ENCODE measurements at places on chromosomes 7 and 10. TPM values are rescaled to one million over a fixed set of nuclear protein-coding genes. Genes with fewer than 3 reads are reported as not detected.

Gene MEIG1
- not detected for total RNA-seq

Gene LIPK
- total RNA-seq, result not detected

GRCh38 chr10:4532976-4533375, 293.0 kb upstream of the AKR1E2 start:
- no peak for DNase-seq

DNA sequence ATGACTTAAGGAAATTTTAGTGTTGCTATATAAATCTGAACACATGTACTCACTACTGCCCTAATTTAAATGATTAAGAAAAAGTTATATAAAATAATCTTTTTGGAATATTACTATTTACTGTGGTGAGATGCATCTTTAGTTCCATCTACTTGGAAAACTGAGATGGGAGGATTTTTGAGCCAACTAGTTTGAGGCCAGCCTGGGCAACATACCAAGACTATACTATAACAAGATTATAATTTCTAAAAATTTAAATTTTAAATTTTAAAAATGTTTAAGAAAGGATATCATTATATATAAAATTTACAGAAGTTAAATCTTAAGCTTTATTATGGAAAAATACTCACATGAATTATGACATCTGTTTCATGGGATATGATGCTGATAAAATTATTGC, 530.8 kb upstream of the IGFBP3 start:
- DNase-seq, result no peak

- DNase-seq, result no peak
Observed at GRCh38 chr10:122252805-122253204, 18.3 kb upstream of the BTBD16 start.

- no peak for DNase-seq
Observed at GRCh38 chr10:121886997-121887622, 40.7 kb downstream of the ATE1 start.

Gene ASB15
- total RNA-seq, result not detected

DNA sequence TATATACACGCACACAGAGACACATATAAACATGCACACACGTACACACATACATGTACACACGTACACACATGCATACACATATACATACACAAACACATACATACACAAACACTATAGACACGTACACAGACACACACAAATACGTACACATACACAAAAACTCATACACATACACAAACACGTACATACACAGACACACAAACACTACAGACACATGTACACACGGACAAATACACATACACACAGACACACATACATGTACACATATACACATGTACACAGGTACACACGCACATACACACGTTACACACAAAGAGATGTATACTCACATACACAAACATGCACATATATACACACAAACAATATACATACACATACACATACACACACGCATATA, 35.2 kb upstream of the GTF2IRD1 start:
- DNase-seq, result no peak

DNA sequence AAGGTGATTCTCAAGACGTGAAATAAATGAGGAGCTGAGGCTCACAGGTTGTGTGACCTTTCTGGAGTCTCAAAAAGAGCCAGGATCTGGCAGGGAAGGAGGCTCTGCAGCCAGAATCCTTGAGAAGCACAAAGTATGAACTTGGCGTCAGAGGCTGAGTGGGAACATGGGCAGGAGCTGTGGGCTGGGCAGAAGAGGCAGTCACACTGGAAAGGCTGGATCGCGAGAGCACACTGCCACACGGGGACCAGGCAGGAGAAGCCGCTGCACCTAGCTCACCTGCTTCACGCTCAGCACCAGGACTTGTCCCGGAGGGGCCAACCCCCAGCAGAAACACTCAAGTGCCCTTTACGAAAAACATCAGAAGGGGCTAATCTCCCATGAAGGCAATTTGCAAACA, 535.0 kb downstream of the TNS3 start:
- DNase-seq, result no peak

DNA sequence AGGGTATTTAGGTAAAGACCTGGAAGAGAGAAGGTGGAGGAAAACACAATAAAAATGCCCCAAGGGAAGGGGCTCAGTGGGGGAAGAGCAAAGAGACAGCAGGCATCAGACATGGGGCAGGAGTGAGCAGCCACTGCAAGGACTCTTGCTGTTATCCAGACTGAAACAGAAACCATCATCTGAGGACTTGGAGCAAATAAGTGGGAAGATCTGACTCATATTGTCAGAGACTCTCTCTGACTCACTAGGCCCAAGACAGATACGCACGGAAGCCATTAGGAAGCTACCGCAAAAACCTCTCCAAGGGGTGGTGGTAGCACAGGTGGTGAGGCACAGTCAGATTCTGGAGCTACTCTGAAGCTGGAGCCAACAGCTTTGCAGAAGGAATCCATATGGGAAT, 110.7 kb downstream of the RNF32 start:
- DNase-seq, result no peak

DNA sequence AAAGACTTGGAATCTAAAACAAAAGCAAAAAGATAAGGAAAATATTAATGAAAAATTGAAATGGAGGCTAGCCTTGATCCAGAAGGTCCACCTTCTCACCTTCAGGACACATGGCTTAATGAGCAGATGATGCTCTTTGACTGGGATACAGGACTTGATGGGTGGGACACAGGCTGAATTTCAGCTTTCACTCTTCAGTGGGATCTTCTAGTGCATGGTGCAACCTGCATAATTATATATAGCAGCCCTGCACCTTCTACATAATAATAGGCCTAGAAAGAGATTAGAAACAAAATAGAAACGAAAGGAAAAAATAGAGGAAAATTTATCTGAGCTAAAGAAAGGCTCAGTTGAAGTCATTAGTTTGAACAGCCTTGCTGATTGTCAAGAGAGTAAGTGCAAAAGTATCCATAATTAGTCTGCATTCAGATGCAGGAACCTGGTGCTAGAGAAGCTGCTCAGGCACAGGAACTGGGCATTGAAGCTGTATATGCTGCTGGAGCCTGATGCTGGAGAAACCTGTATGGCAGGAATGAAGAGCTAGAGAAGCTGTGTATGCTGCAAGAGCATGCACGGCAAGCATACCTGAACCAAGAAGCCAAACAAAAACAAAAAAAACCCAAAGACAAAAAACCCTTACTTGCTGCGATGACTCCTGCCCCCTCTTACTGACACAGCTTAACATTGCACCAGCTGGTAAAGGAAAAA, 19.4 kb downstream of the MKLN1 start:
- DNase-seq, result no peak

GRCh38 chr7:41261080-41261479, 441.8 kb downstream of the INHBA start:
- DNase-seq, result no peak

Gene NYAP1
- 3.2 TPM for total RNA-seq

DNA sequence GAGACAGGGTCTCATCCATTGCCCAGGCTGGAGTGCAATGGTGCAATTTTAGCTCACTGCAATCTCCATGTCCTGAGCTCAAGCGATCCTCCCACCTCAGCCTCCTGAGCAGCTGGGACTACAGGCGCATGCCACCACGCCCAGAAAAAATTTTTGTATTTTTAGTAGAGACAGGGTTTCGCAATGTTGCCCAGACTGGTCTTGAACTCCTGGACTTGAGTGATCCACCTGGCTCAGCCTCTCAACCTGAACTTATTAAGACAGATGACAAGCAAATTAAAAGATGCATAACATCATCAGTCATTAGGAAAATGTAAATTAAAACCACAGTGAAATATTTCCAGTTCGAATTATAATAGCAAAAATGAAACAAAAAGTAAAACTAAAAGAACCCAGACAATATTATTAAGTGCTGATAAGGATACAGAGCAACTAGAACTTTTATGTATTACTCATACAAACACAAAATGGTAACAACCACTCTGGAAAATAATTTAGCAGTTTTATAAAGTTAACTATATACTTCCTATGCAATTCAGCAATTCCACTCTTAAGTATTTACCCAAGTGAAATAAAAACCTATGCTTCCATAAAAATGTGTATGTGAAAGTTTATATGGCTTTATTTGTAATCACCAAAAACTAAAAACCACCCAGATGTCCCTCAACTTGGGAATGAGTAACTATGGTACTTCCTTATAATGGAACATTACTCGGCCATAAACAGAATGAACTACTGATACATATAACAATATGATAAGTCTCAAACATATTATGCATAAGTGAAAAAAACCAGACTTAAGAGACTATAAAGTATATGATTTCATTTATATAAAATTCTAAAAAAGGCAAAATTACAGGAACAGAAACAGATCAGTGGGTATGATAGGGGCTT, 15.3 kb downstream of the ZFAND4 start:
- no peak for DNase-seq

DNA sequence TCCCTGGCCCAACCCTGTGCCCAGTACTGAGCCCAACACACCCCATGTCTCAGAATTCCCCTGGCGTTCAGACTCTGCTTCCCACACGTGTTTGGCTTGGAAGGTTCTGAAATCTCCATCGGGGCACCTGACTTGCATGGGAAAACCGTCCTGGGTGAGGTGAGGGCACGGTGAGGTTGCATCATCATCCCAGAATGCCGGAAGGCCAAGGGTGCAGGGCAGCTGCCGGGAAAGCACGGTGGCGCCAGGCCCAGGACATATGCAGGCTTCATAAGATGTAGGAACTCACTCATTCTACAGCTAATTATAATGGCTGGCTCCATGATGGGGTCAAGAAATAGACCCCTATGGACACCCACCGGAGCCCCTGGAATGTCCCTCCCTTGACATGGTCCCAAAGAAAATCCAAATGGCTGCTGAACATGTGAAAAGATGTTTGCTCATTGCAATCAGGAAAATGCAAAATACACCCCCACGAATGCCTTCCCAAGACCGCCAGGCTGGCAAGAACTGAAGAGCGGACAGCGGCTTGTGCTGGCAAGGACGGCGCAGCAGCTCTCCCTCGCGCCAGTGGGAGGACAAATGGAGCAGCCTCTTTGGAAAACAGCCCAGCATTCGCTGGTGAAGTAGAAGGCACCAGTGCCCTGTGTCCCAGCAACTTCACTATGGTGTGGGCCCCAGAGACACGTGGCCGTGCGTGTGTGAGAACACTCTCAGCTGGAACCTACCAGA, 2.3 kb downstream of the KNDC1 start:
- DNase-seq, result no peak

Gene DBNL
- 93.9 TPM for total RNA-seq

- DNase-seq, result no peak
Observed at GRCh38 chr10:117987244-117987909, 59.4 kb downstream of the RAB11FIP2 start.

Gene KRIT1
- 51.5 TPM for total RNA-seq

DNA sequence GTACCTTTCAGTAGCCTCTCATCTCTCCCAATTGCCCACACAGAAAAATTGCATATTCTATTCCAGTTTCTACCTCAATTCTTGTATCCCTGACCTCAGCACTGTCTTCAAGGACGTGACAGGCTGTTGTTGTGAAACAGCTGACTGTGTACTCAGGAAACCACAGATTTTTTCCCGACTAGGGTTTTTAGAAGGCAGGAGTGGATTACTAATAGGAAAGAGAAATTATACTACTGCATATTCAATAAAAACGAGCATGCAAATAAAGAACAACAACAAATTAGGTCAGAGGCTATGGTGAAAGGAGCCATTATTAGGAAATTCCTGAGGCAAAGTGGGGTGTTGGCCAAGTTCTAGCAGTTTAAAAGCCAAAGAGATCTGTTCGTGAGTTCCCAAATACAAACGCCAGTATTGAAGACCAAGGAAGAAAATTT, 93.4 kb downstream of the DOCK4 start:
- DNase-seq, result no peak

Gene ACSM6
- total RNA-seq, result not detected

DNA sequence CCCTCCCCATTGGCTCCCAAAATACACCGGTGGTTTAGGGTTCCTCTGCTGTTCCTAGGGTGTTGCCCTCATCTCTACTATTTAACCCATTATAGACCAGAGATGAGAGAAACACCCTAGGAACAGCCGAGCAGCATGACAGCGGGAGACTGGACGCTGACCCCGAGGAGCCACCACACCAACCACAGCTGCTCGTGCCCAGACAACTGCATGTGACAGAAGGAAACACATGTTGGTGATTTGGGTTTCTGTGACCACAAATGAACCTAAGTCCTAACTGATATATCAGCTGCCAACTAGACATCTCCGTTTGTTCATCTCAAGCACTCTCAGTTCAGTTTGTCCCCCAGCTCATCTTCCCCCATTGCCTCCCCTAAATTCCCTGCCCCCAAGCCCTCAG, 13.4 kb downstream of the CFAP43 start:
- DNase-seq, result no peak

Gene VIPR2
- 10.0 TPM for total RNA-seq
